Stomach (tissue), 19 donors: ENCODE measurements at places on chromosomes 4 and X. TPM values are rescaled to one million over a fixed set of nuclear protein-coding genes. Genes with fewer than 3 reads are reported as not detected.

DNA sequence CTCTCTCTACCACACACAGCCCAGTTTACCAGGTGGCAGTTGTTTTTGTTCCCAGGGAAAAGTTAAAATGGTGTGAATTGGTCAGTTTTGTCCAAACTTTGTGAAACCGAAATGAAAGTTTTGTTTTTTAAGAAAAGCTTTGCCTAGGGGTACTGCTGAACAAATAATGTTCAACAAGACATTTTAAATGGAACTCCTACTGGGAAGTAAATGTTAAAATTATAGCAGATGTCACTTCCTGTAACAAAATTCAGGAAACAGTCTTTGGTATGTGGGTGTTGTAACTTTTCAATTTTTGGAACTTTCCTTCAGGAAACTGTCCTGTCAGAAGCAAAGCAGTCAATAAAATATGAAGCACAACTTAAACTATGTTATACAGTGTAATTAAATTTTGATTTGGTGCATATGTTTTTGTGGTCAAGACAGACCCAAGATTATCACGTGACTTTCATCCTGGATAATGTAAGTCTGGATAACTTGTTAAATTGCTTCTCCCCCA lies 79.5 kb downstream of the AFF1 start:
- DNase-seq: no peak

GRCh38 chr4:133268205-133268604 lies 119.1 kb downstream of the PCDH10 start:
- DNase-seq: no peak

The GDPD2 gene
- total RNA-seq: not detected

DNA sequence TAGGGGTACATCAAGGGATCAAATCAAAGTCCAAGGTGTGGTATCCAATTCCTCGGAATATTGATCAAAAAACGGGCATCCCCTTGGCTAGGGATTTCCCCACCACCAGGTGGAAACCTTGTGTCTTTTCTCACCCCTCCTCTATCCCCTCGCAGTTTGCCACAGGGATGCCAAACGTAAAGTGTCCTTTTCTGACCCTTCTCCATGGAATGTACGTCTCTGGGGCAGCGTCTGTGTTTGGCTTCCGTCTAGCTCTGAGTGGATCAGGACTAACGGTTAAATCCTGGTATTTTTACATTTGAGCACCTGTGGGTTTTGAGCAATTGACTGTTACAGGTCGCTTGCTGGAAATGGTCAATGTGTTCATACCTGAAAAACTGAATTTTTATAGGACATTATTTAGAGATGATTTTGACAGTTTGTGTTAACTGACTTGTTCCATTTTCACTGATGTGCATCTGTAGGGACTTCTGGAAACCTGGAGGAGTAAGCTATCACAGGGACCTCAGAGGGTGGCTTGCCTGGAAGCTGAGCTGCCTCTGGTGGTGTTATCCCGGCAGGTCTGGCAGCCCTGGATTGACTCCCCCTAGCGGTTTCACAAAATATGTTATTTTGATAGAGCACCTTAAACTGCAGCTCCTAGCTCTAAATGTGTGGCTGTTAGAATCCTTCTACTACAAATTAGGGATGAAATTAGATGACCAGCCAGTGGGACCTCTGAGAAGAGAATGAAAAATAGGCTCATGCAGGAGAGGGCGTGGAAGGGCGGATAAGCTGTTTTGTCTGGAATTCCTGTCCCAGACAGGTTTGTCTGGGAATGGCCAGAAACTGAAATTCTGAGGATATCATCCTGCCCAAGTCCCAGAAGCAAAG lies 8.8 kb upstream of the MGST2 start:
- peak; percentile 90 for DNase-seq

DNA sequence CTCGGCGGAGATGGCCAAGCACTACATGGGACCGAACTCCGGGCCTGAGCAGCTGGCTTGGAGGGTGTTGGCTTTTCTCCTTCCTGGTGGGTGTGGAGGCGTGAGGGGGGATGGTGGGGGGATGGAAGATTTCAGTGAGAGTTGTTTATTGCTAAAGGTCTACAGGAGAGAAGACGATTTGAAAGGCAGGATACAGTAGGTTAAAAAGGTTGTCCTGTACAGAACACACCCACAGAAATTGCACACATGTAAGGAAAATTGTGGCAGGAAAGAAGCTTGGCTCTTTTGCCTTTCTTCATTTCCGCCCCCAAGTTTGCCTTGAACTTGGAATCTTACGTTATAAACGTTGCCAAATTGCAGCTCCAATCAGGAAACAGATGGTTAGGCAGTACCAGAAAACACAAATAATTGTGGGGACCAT lies 74.1 kb upstream of the STOX2 start:
- no peak for DNase-seq

DNA sequence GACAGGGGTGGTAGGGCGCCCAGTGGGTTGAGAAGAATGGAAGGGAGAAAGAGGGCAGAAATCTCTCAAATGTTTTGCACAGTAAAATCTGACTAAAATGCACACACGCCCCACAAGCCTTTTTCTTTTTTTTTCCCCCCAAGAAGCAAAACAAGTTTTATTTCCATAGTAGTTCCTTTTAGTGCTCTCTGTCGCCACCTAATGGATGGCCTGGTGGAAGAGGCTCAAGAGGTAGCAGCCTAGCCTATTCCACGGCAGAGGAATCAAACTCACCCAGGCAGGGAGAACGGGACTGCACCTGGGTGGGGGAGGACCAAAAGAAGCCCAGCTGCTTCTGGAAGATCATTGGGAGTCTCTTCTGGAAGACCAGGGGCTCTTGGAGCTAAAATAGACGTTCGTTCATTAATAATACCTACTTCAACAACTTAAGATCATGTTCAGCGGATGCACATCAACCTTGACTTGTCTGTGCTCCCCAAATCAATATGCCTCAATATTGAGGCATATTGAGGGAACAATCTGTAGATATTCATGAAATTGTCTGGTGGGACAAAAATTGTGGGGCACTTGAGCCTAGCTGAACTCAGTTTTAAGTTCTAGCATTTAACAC lies 31.6 kb upstream of the IRAK1 start:
- peak; percentile 86 for DNase-seq

- DNase-seq: no peak
Observed at GRCh38 chrX:31608638-31609037, 536.8 kb upstream of the FTHL17 start.

The BMX gene
- total RNA-seq: 3.3 TPM

DNA sequence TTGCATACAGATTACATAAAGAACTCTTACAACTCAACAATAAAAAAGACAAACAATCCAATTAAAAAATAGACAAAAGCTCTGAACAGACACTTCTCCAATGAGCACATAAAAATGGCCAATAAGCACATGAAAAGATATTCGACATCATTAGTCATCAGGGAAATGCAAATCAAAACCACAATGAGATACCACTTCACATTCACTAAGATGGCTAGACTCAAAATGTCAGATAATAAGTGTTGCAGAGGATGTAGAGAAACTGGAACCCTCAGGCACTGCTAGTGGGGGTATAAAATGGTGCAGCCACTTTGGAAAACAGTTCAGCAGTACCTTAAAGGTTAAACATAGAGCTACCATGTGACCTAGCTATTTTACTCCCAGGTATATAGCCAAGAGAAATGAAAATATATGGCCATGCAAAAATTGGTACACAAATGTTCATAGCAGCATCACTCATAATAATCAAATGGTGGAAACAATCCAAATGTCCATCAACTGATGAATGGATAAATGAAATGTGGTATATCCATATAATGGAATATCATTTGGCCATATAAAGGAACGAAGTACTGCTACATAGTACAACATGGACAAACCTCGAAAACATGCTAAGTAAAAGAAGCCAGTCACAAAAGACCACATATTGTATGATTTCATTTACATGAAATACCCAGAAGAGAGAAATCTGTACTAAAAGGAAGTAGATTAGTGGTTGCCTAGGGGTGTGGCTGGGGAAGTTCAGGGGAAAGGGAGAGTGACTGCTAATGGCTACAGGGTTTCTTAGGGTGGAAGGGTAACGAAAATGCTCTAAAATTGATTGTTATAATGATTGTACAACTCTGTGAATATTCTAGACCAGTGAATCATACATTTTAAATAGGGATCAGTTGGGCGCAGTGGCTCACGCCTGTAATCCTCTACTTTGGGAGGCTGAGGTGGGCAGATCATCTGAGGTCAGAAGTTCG lies 29.4 kb downstream of the SASH3 start:
- DNase-seq: no peak

DNA sequence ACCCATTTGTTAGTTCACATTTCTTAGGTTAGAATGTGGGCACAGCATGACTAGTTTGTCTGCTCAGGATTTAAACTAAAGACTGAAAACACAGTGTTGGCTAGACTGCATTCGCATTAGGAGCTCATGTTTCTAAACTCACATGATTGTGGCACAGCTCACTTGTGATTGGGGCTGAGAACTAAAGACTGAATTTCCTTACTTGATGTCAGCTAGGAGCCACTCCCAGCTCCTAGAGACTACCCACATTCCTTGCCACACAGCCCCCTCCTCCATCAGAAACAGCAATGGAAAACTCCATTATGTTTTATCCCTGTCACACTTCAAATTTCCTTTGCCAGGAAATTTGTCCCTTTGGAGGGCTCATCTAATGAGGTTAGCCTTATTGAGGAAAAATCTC lies 170.2 kb upstream of the NUDT6 start:
- no peak for DNase-seq

The GIMD1 gene
- not detected for total RNA-seq

DNA sequence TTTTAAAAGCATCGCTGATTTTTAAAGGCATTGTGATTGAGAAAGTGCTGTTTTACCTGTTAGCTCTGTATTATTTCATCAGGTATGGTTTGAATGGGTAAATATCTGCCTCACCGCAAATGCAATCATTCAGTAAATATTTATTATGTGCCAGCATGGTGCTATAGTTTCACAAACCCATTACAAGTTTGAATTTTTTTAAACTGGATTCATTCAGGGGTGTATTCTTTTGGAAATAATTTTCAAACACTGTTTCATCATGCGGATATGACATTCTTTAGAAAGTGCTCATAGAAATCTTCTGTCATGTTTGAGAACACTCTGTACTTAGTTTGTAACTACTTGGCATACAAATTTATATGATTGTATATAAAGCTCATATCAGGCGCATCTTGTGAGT lies 37.2 kb downstream of the LIMCH1 start:
- DNase-seq: no peak

DNA sequence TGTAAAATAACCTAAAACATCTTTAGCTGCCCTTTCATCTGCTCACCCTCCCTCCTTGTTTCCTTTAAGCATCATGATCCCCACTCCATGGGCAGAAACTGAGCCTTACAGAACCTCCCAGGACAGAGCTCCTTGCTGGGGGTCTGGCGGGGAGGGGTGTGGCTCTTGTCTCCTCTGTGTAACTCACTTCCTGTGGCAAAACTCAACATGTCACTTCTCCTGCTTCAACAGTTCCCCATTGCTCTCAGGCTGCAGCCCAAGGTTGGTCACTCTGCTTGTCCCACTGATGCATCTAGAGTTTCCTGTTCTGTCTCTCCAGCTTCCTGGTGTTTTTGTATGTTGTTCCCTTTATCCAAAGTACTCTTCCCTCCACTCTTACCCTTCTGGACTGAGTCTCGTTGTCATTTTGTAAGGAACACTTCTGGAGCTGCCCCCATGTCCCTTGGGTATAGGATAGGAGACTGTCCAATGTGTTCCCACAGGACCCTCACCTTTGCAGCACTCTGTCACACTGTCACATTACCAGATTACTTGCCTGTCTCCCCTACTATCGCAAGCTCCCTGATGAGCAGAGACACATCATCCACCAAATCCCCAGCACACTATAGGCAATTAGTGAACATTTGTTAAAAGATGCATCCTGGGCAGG lies 19.6 kb downstream of the TMEM31 start:
- DNase-seq: no peak

The GAGE12E gene
- not detected for total RNA-seq

DNA sequence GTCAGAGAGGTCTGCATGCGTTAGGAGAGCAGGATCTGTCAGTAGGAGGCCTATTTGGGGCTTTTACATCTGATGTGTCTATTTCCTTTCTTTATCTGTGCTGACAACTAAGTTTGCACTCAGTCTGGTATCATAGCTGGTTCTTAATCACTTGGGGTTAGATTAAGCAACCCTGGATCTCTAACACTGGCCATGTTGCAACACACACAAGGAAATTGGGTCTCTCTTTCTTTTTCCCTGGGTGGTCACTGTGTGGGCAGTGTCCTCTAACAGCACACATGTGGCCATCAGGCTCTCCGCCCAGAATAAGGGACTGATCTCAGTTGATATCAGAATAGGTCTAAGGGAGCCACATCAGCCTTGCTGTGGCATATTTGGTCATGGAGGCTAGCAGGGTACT lies 38.9 kb downstream of the IGFBP7 start:
- no peak for DNase-seq
